Activated T-helper 1 cell treated with anti-CD3 and anti-CD28 coated beads, Interleukin-12 subunit alpha, Interleukin-12 subunit beta, Interleukin-2, Interleukin-4 antibody, amounts not matched to agents 30 ng/mL and 10 ng/mL and 1 ng/mL, durations not matched to agents 14 hours and 24 hours and 36 hours (primary cell): ENCODE measurements at places on chromosomes 13 and 19. TPM values are rescaled to one million over a fixed set of nuclear protein-coding genes. Genes with fewer than 3 reads are reported as not detected.

DNA sequence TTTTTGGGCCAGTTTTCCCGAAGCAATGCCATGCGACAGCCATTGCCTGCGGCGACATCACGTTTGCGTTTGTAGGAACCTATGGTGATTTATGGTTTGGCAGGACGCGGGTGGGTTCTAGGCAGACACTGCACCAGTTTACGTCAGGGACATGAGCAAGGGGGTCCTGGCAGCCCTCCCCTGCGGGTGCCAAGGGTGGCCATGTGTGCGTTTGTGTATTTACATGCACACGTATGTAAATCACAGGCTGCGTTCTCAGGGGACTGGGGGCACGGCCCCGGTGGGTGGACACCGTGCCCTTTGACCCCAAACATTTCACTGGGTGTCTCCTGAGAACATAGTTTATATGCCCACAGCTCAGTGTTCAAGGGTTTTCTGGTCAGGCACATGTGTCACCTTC lies 9.4 kb upstream of the TMPRSS9 start:
- no peak overlapping the region for H3K4me3 ChIP-seq
- H3K27ac ChIP-seq: no peak overlapping the region
- H3K36me3 ChIP-seq: no peaks in the 10 kb centered on the region

DNA sequence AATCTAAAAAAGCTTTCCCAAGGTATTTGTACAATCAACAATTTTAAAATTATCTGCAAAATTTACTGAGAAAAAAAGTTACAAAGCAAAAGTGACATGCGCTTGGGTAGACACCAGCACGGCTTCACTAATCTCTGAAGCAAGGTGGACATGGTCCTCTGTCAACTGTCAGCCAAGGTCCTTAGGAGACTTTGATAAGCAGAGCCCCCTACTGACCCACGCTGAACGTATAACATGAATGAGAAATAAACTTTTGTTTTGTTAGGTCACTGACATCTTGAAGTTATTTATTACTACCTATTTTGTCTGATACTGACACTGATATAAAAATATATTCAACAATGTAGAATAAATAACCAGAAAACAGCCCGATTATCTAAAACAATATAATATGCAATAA lies 100.7 kb upstream of the OBI1 start:
- DNase-seq: no peak
- H3K36me3 ChIP-seq: no peaks in the 10 kb centered on the region
- H3K4me1 ChIP-seq: no peaks in the 10 kb centered on the region
- no peak overlapping the region for H3K27ac ChIP-seq

LILRA5 gene
- total RNA-seq: not detected in 2 replicates

DNA sequence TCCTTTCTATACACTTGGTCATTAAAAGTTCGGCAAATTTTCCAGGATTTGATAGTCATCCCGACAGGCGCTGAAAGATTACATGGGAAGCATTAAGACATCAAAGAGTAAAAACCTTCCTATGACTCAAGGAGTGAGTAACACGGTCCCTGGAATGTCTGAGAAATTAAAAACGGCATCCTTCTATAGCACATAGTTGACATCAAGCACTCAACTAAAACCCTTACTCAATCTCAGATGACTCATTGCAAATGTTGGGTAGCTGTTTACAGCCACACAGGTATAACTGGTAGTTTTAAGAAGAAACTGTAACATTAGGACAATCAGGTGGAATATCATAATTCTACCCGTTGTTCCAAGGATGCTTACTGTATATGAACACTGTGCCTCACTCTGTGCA lies 6.4 kb upstream of the LGALS13 start:
- peaks cover 4% of the 10 kb centered on the region for H3K27me3 ChIP-seq
- no peak for DNase-seq
- H3K4me3 ChIP-seq: no peak overlapping the region
